ENCODE measurements at places on chromosomes 4 and X.
A peak's percentile ranks its signal among the peaks of the same experiment; 100 is the strongest.

DNA sequence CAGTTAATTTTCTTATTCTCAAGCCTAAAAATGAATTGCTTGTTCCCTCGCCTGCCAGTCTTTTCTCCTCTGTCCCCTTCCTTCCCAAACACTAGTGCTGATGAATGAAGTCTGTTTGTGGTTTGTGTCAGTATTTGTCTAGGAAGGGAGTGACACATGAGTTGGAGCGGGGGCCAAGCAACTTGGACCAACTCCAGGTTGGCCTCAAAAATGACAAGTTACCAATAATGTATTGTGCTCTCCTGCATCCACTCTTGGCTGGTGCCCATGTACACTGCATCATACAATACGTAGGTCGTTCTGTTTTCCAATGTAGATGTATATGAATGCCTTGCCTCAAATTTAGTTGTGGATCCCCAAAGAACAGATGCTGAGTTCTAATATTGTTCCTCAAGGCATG lies 223.0 kb upstream of the GPC4 start:
- DNase-seq: no peak

GRCh38 chr4:177391953-177392352 lies 50.3 kb downstream of the AGA start:
- DNase-seq: no peak

DNA sequence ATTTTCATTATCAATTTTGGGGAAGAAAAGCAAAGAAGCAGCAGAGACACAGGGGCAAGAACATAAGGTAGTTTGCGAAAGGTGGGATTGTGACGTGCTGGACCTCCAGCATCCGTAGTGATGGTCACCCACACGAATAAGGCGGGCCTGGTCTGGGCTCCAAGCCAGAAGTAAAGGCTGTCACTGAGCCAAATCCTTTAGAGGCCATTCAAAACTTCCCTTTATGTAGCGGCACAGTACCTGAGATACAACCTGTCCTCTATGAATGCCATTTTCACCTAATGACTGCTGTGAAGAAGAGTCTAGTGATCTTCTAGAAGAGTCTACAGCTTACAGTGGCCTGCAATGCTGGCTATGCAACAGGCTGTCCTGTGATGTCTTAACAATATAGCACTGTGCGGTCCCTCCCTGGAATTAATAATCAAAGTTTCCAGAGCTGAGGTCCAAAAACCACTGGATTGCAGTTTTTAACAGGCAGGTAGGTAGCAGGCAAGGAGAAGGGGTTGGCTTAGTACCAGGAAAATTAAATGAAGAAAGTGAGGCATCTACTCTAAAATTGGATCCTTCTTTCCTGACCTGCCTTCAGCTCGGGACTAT lies 56.2 kb downstream of the TRIML1 start:
- no peak for DNase-seq

DNA sequence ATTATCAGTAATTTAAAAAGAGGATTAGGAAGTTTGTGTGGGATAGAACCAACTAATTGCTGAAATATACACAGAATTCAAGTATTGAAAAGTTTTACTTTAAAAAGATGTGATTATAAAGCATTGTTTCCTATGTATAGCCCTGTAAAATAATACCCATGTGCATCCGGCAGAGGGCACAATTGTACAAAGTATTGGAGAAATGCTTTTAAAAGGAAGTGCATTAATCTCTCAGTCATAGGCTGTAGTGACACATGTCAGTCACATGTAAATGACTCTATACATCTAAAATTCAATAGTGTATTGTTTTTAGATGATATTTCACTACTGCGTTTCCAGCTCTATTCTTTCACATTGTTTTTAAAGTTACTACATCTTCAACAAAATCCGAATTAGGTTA lies 9.7 kb upstream of the GEMIN8 start:
- peak; percentile 68 for DNase-seq

GRCh38 chrX:126485409-126485808 lies 67.2 kb downstream of the DCAF12L1 start:
- no peak for DNase-seq

DNA sequence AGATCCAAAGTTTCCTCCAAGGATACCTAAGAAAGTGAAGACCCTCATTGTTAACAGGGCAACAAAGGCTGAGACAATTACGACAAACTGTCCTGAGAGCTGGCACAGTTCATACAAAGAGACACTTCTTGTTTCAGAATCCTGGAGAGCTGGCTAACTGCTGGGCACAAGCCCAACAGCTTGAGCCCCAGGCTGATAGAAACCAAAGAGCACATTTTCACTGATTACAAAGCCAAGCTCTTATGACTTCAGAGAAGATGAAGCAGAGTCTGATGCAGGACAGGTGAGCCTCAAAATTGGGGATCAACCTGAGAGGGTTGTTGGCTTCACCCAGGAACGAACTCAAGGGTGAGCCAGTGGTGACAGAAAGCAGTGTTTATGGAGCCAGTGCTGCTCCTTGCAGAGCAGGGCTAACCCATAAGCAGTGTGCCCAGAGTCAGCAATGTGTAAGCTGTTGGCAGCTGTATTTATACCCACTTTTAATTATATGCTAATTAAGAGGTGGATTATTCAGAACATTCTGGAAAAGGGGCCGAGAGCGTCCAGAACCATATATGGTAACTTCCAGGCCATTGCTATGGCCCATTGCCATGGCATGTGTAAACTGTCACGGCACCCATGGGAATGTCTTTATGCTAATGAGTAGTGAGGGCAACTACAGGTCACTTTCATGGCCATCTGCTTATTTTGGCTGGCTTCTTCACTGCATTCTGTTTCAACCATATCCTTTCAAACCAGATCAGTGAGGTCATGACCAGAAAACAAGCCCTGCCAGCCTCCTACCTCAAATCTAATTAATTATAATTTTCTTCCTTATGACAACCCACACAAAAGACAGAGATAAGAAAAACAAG lies 183.7 kb downstream of the EVC2 start:
- no peak for DNase-seq

GRCh38 chr4:95715830-95716229 lies 124.1 kb upstream of the PDHA2 start:
- DNase-seq: no peak

- DNase-seq: no peak
Measured at GRCh38 chr4:156312261-156312847, 358.7 kb upstream of the CTSO start.

Data from sciatic nerve (tissue), 2 donors.